Kasumi-1 (cell line): ENCODE measurements at places on chromosomes 1 and 21.

DNA sequence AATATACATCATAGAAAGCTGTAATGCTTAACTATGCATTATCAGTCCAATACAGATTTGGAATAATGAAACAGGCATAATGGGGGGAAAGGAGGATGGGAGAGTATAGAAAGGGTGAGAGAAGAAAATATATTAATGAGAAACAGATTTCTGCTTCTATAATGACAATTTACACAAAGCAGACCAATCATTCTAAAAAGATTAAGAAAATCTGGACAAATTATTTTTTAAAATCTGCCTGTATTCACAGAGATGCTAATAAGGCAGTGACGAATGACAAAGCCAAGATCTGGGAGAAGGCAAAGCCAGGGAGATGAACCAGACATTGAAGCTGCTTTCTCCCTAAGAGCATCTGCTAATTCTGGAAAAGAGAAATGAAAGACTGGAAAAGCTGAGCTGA lies 50.0 kb downstream of the SPATA6 start:
- DNase-seq, result no peak

DNA sequence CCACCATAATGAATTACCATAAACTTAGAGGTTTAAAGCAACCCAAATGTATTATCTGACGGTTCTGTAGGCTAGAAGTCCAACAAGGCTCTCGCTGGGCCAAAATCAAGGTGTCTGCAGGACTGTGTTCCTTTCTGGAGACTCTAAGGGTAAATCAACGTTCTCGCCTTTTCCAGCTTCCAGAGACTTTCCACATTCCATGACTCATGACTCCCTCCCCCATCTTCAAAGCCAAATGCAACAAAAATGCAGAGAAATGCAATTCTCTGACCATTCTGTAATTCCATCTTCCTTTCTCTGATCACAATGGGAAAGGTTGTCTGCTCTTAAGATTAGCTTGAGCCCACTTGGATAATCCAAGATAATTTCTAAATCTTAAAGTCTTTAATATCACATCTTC lies 287.1 kb downstream of the LTN1 start:
- DNase-seq, result no peak

DNA sequence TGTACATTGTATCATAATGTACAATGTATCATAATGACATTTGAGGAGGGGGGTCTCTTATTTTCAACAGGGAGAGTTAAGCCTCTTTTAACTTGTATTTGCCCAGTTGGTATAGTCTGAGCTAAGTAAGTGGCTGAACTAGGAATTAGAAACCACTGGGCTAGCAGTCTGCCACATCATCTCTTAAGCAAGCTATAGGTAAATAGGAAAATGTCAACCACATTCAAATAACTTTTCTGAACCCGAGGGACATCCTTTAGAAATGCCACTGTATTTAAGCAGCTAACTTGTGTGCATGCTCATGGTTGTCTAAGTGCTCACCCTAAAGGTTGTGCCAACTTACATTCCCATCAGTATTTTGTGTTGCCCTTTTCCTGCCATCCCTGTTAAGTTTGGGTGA lies 35.5 kb upstream of the ASB17 start:
- no peak for DNase-seq

GRCh38 chr1:230400007-230400344 lies 26.2 kb downstream of the PGBD5 start:
- no peak for DNase-seq

DNA sequence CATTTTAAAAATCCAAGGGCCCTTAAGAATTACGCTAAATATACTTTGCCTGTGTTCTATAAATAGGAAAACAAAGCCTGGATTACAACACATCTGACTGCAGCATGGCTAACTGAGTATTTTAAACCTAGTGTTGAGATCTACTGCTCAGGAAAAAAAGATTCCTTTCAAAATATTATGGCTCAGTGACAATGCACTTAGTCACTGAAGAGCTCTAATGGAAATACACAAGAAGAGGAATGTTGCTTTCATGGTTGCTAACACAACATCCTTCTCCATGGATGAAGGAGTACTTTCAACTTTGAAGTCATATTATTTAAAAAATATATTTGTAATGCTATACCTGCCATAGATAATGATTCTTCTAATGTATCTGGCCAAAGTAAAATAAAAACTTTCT lies 248.3 kb upstream of the NEGR1 start:
- no peak for DNase-seq

GRCh38 chr1:113701429-113701828 lies 57.9 kb downstream of the PHTF1 start:
- peak; percentile 48 for DNase-seq
